ENCODE measurements at places on chromosomes 1 and 21.

- peak; percentile 57 for DNase-seq
These were observed 76.2 kb upstream of the CXADR start for GRCh38 chr21:17436626-17437111.

DNA sequence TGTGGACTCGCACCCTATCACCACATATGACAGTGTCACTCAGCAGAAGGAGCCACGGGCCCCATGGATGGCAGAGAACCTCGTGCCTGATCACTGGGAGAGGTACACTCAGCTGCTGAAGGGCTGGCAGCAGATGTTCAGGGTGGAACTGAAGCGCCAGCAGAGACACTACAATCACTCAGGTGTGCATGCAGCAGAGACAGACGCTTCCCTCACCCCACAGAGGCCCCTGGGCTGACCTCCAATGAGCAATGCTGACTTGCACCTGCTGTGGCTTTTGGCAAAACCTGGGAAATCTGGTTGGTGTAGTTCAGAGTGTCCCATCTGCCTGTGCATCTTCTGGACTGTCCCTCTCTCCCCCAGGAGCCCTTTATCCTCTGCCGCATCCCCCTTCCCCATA is 51.9 kb downstream of the KIAA1614 start:
- DNase-seq = no peak

DNA sequence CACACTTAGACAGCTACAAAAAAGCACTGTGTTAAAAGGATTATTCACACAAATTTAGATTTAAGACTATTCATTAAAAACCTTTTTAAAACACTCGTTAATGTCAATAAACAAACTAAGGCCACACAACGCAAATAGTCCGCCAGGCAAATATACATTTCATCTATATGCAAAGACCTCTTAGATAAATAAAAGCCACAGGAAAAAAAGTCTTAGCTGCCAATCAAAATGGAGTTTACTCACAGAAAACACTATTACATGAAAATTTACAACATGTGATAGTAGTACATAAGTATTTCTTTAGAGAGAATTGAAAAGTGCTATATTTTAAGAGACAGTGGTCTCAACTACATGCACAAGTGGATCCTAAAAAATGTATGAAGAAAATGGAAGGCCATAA is 2.7 kb upstream of the PHTF1 start:
- no peak for DNase-seq

DNA sequence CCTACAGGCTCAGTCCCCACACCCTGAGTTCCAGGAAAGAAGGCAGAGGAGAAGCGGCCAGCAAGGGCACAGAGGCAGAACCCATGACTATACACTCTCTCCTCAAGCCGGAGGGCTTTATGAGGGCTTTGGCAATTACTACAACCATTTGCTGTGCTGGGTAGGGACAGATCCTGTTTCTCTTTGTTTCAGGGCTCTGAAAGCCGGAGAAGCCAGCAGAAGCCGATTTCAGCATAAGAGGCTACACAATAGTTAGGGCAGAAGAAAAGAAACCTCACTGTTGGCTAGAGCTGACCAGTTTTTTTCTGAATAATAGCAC is 13.9 kb downstream of the GPR3 start:
- no peak for DNase-seq

GRCh38 chr1:241532162-241532531 is at the start of gene KMO:
KMO (plus strand) TSS chr1:241532378; CDS start chr1:241532445, 67 bp downstream.
- DNase-seq = no peak

DNA sequence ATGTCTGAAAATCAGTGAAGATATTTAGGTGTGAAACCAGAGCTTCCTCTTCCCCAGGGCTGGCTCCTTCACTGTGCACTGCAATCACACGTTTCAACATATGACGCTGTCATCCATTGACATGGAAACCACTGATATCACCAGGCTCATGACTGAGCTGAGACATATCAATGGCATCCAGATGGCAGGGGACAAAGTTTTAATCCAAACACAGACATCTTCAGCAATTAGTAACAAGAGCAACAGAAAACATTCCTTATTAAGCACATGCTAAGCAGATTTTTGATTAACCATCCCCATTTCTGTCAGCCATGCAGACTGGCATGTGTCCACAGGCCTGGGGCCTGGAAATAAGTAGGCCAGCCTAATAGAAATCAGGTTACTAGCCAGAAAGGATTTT is 108.0 kb upstream of the ADAR start:
- no peak for DNase-seq

DNA sequence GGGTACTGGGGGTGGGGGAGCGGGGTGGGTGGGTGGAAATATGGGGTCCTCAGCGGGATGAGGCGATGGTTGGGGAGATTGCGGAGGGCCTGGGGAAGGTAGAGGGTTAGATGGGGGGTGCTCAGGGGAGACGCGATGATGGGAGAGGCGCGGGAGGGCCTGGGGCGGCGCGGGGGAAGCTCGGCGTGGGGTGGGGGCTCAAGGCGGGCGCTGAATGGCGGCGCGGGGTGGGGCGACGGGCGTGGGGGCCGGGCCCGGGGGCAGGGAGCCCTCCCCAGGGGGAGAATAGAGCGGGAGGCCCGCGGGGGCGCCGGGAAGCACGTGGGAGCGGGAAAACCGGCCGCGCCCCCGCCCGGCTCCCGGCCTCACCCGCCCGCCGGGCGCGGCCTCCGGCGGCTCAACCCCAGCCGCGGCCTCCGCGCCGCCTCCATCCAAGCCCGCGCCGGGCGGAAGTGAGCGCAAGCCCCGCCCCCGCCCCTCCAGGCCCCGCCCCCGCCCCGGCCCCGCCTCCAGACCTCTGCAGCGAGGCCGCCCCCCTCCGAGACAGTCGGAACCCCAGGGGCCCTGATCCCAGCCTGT is at the start of gene FAAP20:
Gene FAAP20, minus strand, starts transcription at position 454 of the 579 bp plus-strand sequence. Its CDS starts 23 bp downstream, at position 431.
- DNase-seq = peak; percentile 54
